ENCODE measurements at places on chromosomes 12 and 14. TPM values are rescaled to one million over a fixed set of nuclear protein-coding genes. Genes with fewer than 3 reads are reported as not detected.

GON7 gene
- 20.1 TPM for total RNA-seq

ZDHHC22 gene
- total RNA-seq: not detected

DTX3 gene
- 14.5 TPM for total RNA-seq

FBXL14 gene
- 21.8 TPM for total RNA-seq

BDKRB1 gene
- not detected for total RNA-seq

CFAP54 gene
- total RNA-seq: 0.10 TPM

NIN gene
- 73.6 TPM for total RNA-seq

EFS gene
- not detected for total RNA-seq

PHC1 gene
- 17.7 TPM for total RNA-seq

All from activated CD8-positive, alpha-beta memory T cell treated with anti-CD3 and anti-CD28 coated beads for 36 hours (primary cell).